Suppressor macrophage treated with lipopolysaccharide for 1 hour (primary cell): ENCODE measurements at places on chromosomes 1 and 21.

DNA sequence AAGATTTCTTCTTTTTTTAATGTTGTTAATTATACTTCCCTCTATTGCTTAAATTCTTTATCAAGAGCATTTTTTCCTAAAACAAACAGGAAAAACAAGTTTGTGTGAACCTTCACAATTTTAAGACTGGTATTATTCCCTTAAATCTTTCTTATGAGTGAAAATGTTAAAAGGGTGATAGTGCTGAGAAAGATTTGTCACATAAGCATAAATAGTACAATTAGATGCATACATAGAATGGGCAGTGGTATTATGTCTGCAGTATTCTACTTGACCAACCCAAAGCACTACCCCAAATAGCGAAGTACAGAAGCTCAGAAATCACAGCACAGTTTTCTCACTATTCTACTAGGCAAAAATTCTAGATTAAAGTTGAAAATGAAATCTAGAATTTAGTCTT, 18.0 kb downstream of the GOLPH3L start:
- no peak for DNase-seq

- DNase-seq, result peak; percentile 97
Observed at GRCh38 chr1:45543581-45544417, 6.8 kb upstream of the AKR1A1 start.

GRCh38 chr1:71285529-71285928, 204.7 kb upstream of the ZRANB2 start:
- no peak for DNase-seq

- DNase-seq, result no peak
Observed at GRCh38 chr1:71242239-71242638, 161.4 kb upstream of the ZRANB2 start.

DNA sequence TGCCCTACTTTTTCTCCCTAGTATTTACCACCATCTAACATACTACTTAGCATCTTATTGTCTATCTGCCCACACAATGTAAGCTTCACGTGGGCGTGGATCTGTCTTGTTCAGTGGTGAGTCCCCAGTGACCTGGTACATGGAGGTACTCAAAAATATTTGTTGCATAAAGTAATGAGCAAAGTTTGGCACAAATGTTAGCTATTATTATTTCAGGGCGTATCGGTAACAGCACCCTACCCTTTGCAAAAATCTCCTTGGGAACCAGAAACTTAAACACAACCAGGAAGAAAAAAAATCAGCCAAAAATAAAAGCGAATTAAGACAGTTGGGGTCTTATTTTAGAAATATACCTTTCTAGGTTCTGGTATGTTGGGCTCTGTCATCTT, 454 bp upstream of the NENF start:
- DNase-seq, result peak; percentile 23

- no peak for DNase-seq
Observed at GRCh38 chr1:240998024-240998423, 359.0 kb downstream of the RGS7 start.

- no peak for DNase-seq
Observed at GRCh38 chr21:17570786-17571185, 41.9 kb downstream of the BTG3 start.

- no peak for DNase-seq
Observed at GRCh38 chr1:26132128-26132833, 20.7 kb downstream of the PDIK1L start.

DNA sequence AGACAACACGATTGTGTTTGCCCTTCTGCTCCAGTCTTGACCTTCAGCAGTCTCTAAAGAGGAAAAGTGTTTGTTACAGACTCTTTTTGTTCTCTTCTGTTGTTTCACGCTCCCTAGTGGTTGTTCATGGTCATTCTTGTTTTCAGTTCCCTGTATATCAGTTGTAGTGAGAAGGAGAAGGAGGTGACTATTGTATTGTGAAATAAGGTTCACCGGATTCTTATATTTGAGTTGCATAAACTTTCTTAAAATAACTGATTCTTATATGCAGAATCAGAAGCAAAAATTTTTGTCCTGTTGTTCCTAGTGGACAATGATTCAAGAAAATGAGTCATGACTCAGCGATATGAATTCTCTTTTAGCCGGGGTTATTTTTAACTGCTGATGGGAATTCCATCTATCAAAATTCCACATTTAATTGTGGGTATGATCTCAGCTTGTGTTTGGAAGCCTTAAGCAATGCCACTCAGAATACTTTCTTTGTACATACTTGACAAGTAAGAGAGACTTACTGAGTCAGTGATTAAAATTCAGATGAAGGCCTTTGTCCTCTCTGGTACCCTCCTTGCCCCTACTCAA, 152.2 kb downstream of the CLEC20A start:
- peak; percentile 79 for DNase-seq

DNA sequence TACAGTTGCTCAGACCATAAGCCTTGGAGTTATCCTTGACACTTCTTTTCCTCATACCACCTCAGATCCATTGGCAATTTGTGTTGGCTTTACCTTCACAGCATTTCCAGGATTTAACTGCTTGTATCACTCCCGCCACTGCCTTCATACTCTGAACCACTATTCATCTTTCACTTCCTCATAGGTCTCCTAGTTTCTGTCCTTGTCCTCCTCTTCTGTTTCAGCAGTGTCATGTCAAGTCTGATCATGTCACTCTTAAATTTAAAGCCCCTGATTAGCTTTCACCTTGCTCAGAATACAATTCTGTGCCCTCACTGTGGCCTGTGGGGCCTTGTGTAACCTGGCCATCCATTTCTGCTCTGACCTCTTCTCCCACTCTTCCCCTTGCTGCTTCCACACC, 34.7 kb upstream of the C1orf115 start:
- peak; percentile 12 for DNase-seq

DNA sequence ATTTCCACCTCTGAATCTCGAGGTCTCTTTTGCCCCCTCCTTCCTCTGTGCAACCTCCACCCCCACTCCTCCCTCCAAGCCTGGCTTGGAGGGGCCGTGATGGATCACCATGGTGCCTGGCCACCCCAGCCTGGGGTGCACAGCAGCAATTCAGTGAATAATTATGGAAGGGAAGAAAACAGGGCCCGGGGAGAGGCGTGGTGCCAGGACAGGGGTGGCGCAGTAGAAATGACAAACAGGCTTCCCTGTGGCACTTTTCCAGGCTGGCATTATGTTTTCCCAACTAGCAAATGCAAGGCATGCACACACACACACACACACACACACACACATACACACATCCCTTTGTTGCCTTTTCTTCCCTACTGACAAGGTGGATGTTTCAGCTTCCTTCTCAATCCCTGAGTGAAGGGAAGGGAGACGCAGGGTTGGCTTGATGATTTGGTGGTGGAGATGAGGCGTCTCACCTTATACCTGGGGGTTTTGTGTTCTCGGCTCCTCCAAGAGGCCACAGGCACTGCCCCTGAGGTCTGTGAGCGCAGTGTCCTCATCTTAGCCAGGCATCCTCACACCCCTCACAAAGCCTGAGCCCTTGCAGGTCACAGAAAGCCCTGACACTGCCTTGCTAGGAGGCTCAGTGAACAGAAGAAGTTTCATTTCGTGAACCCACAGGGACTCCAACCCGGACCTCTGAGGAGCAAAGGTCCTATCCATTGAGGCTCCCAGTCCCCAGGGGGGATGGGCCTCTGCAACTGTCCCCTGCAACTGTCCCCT, 215.8 kb downstream of the MATN1 start:
- no peak for DNase-seq

DNA sequence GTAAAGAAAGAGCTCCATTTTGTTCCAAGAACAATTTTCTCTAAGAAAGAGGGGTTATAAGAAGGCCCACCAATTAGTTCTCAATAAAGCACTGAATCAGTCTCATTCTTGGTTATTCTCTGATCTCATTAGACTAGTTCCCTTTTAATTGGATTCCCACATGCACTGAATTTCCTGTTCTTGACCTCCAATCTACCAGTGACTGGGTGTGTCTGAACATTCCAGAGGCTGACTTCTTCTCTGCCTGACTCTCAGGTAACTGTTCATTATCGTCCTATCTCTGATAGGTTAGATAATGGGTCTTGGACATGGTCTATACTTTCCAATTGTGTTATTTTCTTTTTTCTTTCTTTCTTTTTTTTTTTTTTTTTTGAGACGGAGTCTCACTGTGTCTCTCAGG, 22.7 kb downstream of the PTGS2 start:
- DNase-seq, result no peak

- DNase-seq, result no peak
Observed at GRCh38 chr1:66402194-66402593, 131.8 kb upstream of the SGIP1 start.

DNA sequence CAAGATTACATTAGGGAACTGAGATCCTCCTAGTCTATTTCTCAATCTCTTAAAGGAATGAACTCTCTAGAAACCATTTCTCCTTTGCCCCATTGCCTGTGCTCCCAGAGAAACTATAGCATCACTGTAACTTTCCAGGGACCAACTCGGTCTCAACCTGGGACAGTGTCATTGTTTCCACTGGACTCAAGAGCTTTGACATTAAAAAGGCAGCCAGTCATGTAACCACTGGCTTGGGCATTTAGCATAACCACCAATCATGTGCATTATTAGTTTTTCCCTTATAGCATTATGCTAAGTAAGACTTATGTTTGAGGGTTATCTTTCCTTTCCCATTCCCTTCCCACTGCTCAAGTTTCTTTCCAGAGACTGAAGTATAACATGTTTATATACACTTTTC, 18.2 kb downstream of the TEX38 start:
- no peak for DNase-seq

GRCh38 chr1:94739521-94740061, 80.6 kb upstream of the SLC44A3 start:
- DNase-seq, result peak; percentile 61

GRCh38 chr1:230548357-230548756, 93.9 kb upstream of the COG2 start:
- no peak for DNase-seq

- no peak for DNase-seq
Observed at GRCh38 chr1:23868557-23869016, 497 bp upstream of the FUCA1 start.

GRCh38 chr1:15152318-15153183, 996 bp upstream of the TMEM51 start:
- DNase-seq, result peak; percentile 90

DNA sequence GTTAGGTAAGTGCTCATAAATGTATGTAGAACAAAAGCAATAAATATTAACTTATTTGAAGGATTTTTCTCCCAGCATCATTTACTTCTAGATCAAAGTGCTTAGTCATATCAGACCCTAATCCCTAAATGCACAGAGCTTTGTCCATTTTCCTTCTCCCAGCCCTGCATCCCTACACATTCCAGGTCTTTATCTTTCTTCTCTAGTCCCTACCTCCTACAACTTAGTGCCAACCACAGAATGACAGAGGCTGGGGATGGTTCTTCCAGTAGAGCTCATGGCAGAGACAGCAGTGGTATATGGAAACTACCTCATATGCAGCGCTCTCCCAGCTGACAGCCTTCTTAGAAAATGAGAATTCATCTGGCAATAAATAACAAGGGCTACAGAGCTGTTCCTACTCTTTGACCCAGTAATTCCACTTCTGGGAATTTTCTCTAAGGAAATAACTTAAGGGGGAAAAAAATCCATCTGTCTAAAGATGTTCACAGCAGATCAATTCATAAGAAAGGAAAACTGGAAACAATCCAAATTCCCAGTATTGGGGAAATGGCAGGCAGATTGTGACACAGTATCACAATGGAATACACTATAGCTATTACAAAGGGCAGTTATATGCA, 62.9 kb upstream of the ROR1 start:
- DNase-seq, result no peak

- DNase-seq, result peak; percentile 64
Observed at GRCh38 chr1:114353262-114353661, 157.7 kb downstream of the TRIM33 start.

GRCh38 chr1:161265305-161265704, 6.8 kb downstream of the PCP4L1 start:
- DNase-seq, result no peak

GRCh38 chr1:19483261-19483660, 2.1 kb downstream of the CAPZB start:
- DNase-seq, result no peak

GRCh38 chr1:228944935-228945371, 209.7 kb downstream of the RHOU start:
- DNase-seq, result peak; percentile 61

GRCh38 chr1:36093929-36094328, 5.2 kb downstream of the ADPRS start:
- peak; percentile 26 for DNase-seq

DNA sequence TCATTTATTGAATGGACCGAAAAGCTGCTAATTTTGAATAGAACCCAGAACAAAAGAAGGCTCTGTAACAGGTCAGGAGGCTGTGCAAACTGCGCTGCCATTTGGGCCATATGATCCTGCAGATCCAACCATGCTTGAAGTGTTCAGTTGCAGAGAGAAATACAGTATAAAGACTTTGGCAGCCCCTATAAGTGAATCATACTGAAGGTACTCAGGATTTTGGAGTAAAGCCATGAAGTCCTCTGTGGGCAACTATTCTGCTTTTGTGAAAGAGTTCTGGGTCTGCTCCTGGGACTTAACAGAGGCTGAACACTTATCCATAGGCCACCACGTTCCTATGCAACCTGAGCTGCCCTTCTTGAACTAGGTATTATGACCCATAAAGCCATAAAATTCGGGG, 1613.6 kb upstream of the PRMT6 start:
- DNase-seq, result no peak

- no peak for DNase-seq
Observed at GRCh38 chr1:36652011-36652410, 169.3 kb upstream of the CSF3R start.

GRCh38 chr1:115604508-115604907, 37.3 kb upstream of the VANGL1 start:
- no peak for DNase-seq
